ENCODE measurements at places on chromosomes 4 and X. TPM values are rescaled to one million over a fixed set of nuclear protein-coding genes. Genes with fewer than 3 reads are reported as not detected.

DNA sequence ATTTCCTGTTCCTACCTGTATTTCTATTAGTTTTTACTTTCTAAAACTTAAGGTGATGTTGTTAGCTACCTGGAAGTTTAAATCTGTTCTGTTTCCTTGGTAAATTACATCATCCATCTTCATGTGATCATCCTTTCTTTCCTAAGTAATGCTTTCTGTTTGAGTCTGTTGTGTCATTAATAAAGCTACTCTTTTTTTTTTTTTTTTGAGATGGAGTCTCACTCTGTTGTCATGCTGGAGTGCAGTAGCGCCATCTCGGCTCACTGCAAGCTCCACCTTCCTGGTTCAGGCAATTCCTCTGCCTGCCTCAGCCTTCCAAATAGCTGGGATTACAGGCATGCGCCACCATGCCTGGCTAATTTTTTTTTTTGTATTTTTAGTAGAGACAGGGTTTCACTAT, 73.3 kb downstream of the FIP1L1 start:
- no peaks in the 10 kb centered on the region for H3K36me3 ChIP-seq
- no peak overlapping the region for H3K4me3 ChIP-seq
- no peaks in the 10 kb centered on the region for H3K4me1 ChIP-seq
- H3K27ac ChIP-seq = no peak overlapping the region

DNA sequence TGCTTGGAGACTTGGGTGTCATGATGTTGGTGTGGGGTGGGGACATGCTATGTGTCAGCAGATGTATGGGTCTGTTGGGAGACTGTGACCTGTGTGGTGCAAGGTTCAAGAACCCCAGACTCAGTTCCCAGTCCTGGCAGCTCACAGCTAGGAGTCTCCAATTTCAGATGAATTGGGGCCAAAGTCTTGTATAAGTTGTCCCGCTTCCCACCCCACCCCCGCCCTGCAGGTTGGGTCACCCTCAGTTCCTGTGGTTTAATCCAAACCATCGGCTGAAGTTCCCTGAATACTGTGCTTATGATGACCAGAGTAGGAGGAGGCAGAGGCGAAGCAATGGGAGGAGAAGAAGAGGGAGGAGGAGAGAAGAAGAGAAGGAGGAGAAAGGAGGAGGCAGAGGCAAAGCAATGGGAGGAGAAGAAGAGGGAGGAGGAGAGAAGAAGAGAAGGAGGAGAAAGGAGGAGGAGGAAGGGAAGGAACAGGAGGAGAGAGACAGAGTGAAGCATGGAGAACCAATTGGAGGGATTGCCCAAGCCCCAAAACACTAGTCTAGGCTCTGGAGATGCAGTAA, 112.6 kb downstream of the EFNB1 start:
- DNase-seq = peak; percentile 29
- H3K27me3 ChIP-seq = no peaks in the 10 kb centered on the region
- no peaks in the 10 kb centered on the region for H3K36me3 ChIP-seq
- no peak overlapping the region for H3K27ac ChIP-seq
- no peak overlapping the region for H3K4me3 ChIP-seq
- H3K4me1 ChIP-seq = peaks cover 11% of the 10 kb centered on the region

DNA sequence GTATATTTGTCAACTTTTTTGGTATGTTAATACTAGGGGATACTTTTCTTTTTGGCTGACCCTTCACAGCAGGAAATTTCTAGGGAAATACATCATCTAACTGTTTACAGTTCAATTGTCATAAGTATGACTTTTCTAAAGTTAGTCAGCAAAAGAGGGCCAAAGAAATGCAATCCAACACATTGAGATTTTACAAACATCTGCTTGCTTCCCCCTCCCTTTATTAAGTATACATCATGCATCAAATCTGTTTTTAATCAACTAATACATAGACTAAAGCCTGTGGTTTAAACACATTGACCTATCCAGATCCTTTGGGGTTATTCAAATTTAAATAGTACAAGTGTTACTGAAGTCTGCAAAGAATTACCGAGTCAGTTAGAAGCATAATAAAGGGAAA, 93.9 kb downstream of the MID1 start:
- H3K36me3 ChIP-seq = no peaks in the 10 kb centered on the region
- no peak for DNase-seq
- H3K4me3 ChIP-seq = no peak overlapping the region
- H3K27me3 ChIP-seq = no peaks in the 10 kb centered on the region
- H3K27ac ChIP-seq = no peak overlapping the region

- no peaks in the 10 kb centered on the region for H3K4me1 ChIP-seq
- peaks cover 33% of the 10 kb centered on the region for H3K36me3 ChIP-seq
- no peak overlapping the region for H3K4me3 ChIP-seq
- H3K27me3 ChIP-seq = no peaks in the 10 kb centered on the region
These were observed 77.4 kb downstream of the WDR19 start for GRCh38 chr4:39259571-39260330.

DNA sequence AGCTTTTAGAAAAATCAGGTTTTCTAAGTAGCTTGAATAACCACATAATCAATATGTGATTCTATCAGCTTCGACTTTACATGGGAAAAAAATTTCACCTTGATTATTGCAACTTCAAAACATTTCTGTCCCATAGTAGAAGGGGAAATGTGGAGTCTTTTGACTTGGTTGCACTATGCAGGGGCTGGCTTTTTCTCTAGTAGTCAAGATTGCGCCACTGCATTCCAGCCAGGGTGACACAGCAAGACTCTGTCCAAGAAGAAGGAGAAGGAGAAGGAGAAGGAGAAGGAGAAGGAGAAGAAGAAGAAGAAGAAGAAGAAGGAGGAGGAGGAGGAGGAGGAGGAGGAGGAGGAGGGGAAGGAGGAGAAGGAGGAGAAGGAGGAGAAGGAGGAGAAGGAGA, 84.9 kb downstream of the MAML3 start:
- H3K4me1 ChIP-seq = peaks cover 7% of the 10 kb centered on the region
- H3K27me3 ChIP-seq = no peaks in the 10 kb centered on the region
- no peaks in the 10 kb centered on the region for H3K36me3 ChIP-seq
- no peak overlapping the region for H3K4me3 ChIP-seq
- no peak overlapping the region for H3K27ac ChIP-seq

DNA sequence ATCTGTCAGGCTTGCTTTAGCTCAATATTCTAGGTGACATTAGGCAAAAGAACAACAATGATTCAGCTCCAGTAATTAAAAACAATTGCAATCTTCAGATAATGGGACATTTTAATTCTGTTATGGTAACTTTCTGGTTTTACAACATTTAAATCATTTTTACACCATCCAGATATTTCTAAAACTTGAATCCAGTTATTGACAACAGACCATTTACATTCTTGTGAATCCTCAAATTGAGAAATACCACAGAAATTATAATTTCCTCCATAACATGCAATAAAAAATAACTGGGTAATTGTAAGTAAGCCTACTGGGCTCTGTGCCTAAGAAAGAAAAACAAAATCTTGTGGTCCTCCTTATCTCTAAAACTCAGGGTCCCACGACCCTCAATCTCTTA, 195.0 kb upstream of the S100G start:
- no peaks in the 10 kb centered on the region for H3K27me3 ChIP-seq
- H3K36me3 ChIP-seq = no peaks in the 10 kb centered on the region
- no peak for DNase-seq
- no peak overlapping the region for H3K27ac ChIP-seq

GRCh38 chrX:13005661-13006473, 31.0 kb downstream of the TMSB4X start:
- H3K4me1 ChIP-seq = peaks cover 32% of the 10 kb centered on the region
- peak overlapping the region; percentile 14 for H3K27ac ChIP-seq
- H3K4me3 ChIP-seq = no peak overlapping the region
- DNase-seq = no peak

DNA sequence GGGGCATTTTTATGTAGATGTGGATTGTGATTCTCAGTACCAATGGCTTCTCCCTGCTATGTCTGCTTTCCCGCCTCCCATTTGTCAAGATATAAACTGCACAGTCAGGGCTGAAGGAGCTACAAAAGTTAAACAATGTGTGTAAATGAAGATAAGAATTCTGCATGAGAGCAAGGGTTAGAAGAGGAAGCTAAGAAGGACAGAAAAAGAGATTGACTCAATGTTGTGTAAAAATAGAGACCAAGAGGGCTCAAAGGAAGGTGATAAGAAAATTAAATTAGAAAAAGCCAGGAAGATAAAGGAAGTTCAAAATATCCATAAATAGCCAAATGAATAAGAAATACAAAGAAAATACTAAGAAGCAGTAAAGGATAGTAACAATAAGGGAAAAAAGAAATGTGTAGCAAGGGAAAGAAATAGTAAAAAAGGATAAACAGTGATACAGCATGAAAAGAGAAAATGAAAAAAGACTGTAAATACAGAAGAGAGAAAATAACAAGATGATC, 82.5 kb downstream of the AMELX start:
- DNase-seq = no peak
- H3K4me1 ChIP-seq = no peaks in the 10 kb centered on the region
- H3K36me3 ChIP-seq = no peaks in the 10 kb centered on the region
- H3K4me3 ChIP-seq = no peak overlapping the region

DNA sequence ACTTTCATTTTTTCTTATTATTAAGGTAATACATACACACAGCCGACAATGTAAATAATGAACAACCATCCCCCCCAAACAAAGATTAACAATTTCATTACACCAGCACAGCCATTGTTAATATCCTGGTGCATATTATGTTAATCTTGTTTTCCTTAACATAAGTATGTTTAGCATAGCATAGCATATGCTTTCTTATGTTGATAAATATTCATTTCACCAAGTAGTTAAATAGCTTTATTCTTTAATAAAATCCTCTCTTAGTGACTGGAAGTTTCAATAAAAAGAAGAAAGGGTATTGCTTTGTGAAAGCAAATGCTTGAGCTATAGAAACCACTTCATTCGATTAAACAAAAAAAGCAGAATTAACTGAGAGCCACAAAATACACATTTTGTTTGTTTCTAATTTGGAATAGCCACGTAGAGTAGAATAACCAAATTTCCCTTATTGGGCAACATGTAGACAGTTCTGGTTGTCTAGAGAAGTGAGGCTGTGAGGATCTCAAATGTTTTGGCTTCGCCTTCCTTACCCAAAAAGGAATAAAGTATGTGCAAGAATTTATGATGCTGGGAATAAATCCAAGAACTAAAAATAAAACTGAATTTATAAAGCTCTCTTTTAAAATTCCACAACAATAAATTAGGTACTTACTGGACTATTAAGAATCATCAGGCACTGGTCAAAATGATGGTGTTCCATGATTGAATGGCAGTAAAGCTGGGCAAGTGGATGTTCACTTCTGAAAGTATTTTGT, 118.0 kb downstream of the PDE5A start:
- H3K4me3 ChIP-seq = no peak overlapping the region
- H3K27me3 ChIP-seq = no peaks in the 10 kb centered on the region
- peak overlapping the region; percentile 85 for H3K27ac ChIP-seq
- DNase-seq = no peak
- H3K4me1 ChIP-seq = peaks cover 68% of the 10 kb centered on the region
- H3K36me3 ChIP-seq = peaks cover 23% of the 10 kb centered on the region

DNA sequence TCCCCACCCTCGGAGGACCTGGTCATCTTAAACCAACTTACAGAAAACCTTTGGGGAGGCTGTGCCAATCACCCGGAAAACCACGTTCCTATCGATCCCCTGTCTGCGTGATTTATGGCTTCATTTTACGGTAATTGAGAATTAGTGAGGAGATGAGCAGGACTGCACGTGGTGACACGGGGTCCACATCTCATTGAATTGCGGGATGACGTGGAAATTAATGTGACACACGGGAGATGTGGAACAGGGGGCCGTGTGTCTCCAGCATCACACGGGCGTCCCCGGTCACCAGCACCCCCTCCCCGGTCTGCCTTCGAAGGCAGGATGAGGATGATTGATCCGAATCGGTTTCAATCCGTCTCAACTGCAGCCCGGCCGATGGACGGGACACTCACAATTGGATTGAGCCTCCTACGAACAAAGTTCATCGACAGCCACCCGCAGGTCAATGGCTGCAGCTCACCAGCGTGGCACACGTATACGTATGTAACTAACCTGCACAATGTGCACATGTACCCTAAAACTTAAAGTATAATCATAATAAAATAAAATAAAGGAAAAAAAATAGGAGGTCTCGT, 160.3 kb downstream of the SHOX start:
- DNase-seq = no peak
- H3K27me3 ChIP-seq = peaks cover 66% of the 10 kb centered on the region
- H3K4me1 ChIP-seq = no peaks in the 10 kb centered on the region

GRCh38 chr4:107166181-107166580, 130.1 kb upstream of the DKK2 start:
- DNase-seq = no peak
- no peaks in the 10 kb centered on the region for H3K27me3 ChIP-seq
- H3K4me3 ChIP-seq = no peak overlapping the region
- H3K4me1 ChIP-seq = no peaks in the 10 kb centered on the region

- H3K27me3 ChIP-seq = no peaks in the 10 kb centered on the region
- no peaks in the 10 kb centered on the region for H3K4me1 ChIP-seq
- H3K27ac ChIP-seq = no peak overlapping the region
- H3K4me3 ChIP-seq = no peak overlapping the region
These were observed 408.7 kb upstream of the PITX2 start for GRCh38 chr4:111031596-111031995.

DNA sequence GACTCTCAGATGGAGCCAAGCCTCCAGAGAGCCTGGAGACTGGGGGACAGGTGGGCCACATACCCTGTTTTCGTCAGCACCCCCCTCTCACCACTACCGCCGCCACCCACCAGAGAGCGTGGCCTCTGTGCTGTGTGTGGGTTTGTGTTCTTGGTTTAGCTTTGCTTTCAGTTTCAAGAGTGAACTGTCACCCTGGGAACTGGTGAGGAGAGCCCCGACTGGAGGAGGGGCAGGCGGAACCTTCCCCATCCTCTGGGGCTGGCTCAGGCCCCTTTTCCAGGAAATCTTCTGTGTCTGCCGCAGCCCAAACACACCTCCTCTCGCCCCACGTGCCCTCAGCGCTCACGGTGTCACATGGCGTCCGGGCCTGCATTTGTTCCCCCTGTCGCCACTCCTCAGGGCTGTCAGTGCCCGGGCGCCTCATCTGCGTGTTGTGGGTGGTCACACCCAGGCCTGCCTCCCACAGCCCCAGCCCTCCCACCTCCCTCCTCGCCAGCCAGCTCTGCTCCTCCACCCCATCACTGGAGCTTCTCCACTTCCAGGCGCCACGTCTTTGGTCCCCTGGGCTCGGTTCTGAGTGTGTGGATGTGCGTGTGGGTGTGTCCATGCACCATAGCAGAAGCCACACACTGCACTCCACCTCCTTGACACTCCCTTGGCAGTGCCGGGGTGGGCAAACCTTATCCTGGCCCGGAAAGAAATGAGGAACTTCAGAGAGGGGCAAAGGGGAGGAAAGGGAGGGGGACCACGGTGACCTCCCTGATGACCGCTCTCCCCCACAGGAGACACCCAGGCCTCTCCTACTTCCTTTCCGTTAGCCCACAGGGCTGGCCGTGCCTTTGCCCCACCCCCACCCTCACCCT, 27.8 kb downstream of the ELF4 start:
- peaks cover 27% of the 10 kb centered on the region for H3K4me1 ChIP-seq
- H3K27me3 ChIP-seq = no peaks in the 10 kb centered on the region
- DNase-seq = no peak
- no peak overlapping the region for H3K4me3 ChIP-seq

GRCh38 chr4:136395212-136395722, 1137.0 kb downstream of the PCDH18 start:
- no peaks in the 10 kb centered on the region for H3K27me3 ChIP-seq
- no peak overlapping the region for H3K4me3 ChIP-seq
- DNase-seq = no peak

GRCh38 chrX:27915617-27916016, 65.6 kb downstream of the DCAF8L1 start:
- no peak overlapping the region for H3K27ac ChIP-seq
- H3K36me3 ChIP-seq = no peaks in the 10 kb centered on the region
- DNase-seq = no peak

HSFX2 gene
- total RNA-seq = not detected

TRIM60 gene
- total RNA-seq = not detected

HEPH gene
- 35.7 TPM for total RNA-seq

ADAM29 gene
- total RNA-seq = not detected

PAPSS1 gene
- total RNA-seq = 24.4 TPM

CNGA1 gene
- total RNA-seq = not detected

FAAH2 gene
- 1.8 TPM for total RNA-seq

All from esophagus muscularis mucosa (tissue), 4 donors.